ENCODE measurements at places on chromosomes 5 and 9.
A peak's percentile ranks its signal among the peaks of the same experiment; 100 is the strongest.

GRCh38 chr9:13627502-13627901 is 348.0 kb upstream of the MPDZ start:
- DNase-seq = no peak

DNA sequence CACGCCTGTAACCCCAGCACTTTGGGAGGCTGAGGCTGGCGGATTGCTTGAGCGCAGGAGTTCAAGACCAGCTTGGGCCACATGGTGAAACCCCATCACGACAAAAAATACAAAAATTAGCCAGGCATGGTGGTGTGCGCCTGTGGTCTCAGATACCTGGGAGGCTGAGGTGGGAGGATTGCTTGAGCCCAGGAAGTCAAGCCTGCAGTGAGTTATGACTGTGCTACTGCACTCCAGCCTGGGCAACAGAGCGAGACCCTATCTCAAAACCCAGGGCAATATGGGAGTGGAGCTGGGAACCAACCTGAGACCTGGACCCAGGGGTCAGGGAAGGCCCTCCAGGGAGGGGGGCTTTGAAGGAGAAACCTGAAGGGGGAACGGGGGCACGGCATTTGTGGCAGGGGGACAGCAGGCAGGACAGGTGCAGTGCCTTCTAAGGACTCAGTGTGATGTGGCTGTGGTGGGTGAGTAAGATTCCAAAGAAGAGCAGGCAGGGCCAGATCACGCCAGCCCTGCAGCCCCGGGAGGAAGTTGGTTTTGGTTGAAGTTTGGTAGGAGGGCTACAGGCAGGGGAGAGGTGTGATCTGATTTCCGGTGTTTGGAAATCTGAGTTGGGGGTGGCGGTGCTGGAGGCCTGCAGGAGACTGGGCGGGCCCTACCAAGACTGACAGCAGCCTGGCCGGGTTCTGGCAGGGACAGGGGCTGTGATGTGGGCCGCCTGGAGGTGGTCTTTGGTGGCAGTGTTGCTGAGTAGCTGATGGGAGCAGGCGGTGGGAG is 46.2 kb downstream of the NTNG2 start:
- no peak for DNase-seq

GRCh38 chr5:83209963-83210362 is 132.6 kb downstream of the XRCC4 start:
- no peak for DNase-seq

DNA sequence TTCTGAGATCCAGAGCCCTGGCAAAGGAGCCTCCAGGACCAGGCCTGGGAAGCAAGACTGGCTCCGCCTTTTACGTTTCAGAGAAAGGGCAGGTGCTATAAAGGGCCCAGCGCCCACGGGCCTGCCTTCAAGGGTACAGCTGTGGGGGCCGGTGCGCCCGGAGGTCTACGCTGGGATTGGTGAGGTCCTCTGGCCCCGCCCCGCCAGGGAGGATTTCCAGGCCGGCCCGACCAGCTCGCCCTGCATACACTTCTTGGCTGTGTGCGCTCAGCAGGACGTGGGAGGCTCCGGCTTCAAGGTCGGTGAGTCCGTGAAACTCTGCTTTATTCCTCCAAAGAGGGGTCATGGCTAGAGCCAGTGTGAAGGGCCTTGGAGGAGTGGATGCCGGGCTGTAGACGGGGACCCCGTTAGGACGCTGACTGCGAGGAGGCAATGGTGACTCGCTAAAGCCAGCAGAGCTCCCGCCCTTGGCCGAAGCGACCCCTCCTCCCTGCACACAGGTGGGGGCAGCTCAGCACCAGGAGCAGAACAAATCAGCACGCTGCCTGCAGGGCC is at the start of gene CKMT2:
CKMT2 (plus strand) TSS at position 243 of the 555 bp plus-strand sequence. CDS start 17,811 bp downstream, outside the sequence.
- DNase-seq = no peak

DNA sequence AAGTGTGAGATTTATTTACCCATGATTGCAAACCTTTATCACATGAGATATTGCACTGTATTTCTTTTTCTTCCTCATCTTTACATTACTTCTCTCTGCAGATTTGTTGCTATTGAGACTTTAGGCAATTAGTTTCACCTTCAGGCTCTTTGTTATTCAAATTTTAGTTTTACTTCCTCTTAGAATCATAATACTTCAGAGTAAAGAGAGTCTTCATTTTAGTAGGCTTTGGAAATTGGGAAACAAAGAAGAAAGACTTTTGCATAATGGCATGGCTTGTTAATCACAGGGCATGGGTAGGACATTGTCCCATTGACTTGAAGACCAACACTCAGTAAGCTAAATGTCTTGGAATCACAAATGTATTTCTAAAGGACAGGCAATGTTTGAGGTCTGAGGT is 1.2 kb upstream of the PCDHGA5 start:
- DNase-seq = no peak

- DNase-seq = no peak
Measured at GRCh38 chr5:154697371-154697770, 57.8 kb upstream of the LARP1 start.

DNA sequence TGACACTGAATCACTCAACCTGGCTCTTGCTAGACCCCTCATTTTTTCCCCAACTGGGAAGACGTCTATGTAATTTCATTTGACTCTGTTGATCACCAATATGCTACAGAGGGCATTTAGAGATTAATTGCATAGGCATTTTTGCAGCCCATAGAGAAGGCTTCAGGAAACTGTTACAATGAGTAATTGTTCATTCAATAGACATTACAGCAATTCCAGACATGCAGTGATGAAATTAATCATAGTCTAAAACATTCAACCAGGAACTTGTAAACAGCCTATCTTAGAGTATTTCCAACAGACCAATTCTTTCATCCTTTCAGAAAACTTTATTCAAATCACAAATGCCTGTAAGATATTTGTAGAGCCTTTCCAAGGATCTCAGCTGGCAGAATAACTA is 122.3 kb downstream of the MARCHF11 start:
- DNase-seq = no peak

DNA sequence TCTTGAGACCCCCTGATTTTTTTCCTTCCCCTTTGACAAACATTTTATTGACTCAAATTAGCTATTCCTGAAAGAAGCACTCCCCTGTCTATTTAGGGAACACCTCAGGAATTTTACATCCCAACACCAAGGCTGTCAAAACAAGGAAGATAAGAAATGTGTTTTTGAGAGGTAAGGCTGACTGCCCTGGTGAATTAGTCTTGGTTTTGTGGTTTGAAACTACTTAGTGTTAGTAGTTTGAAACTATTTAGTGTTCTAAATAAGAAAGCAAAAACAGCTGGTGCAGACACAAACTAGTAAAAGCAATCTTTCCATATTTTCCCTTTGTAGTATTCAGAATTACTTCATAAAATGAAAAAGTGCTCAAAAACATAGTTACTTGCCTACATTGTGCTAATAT is 120.7 kb downstream of the PCSK1 start:
- no peak for DNase-seq

GRCh38 chr9:130453487-130453886 is 8.7 kb downstream of the ASS1 start:
- peak; percentile 96 for DNase-seq

GRCh38 chr9:126482361-126483044 is 131.2 kb upstream of the LMX1B start:
- DNase-seq = no peak

GRCh38 chr5:169933616-169934015 is 46.7 kb downstream of the INSYN2B start:
- DNase-seq = no peak

GRCh38 chr5:137627293-137627692 is 108.6 kb downstream of the KLHL3 start:
- DNase-seq = peak; percentile 78

- DNase-seq = no peak
Measured at GRCh38 chr5:159057996-159058395, 41.7 kb downstream of the EBF1 start.

- no peak for DNase-seq
Measured at GRCh38 chr5:423626-424261, 19.2 kb upstream of the EXOC3 start.

GRCh38 chr5:131974956-131975726 is 29.7 kb upstream of the MEIKIN start:
- DNase-seq = no peak

- DNase-seq = no peak
Measured at GRCh38 chr5:103458497-103459040, 104.0 kb downstream of the NUDT12 start.

Measured in NCI-H345 (cell line).